Stimulated activated CD4-positive, alpha-beta T cell treated with anti-CD3 and anti-CD28 coated beads, TNF-alpha, amount 100 ng/mL, for 1 hour (primary cell): ENCODE measurements at places on chromosomes 16 and 17.

GRCh38 chr16:24993722-24994686 lies 21.2 kb downstream of the ARHGAP17 start:
- DNase-seq: no peak

DNA sequence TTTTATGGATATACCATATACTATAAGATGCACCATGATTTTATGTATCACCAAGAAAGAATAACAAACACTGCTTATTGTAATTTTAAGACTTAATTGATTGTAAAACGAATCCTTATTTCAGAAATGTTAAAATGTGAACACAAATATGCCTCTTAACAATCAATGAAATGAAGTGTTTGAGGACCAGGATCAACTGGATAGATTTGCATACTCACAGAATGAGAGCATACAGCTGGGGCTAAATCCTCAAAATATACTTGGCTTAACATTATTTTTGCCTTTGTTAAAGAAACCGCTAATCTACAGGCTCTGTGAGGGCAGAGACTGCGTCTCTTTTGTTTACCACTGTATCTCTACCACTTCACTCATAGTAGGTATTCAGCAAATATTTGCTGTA lies 93.6 kb downstream of the SPACA3 start:
- DNase-seq: no peak

GRCh38 chr17:41522301-41523224 lies 3.9 kb upstream of the KRT15 start:
- no peak for DNase-seq

DNA sequence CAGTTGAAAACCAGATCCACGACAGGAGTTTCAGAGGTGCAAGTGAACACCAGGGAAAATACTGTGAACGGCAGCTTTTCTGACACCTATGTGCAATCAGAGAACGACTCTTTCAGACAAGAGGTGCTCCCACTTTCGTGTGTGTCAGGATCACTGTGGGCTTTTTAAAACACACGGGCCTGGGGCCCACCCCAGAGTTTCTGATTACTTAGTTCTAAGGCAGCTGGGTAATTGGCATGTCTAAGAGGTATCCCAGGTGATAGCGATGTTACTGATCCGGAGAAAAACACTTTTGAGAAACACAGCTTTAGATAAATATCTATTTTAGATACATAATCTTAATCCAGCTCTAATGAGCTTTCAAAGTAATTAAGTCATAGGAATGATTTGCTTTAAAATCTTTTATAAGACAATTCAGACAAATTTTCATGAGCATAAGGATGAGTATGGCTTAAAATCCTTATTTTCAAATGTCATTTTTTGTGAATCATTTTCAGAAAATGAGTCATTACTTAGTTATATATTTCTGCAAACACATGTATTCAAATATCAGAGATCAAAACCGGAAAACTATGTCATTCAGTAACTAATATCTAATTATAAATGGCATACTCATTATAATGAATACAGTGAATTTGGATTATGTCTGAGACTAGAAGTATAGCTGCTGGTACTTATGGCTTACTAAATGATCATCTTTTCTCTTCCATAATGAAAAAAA lies 217.9 kb upstream of the PSMD7 start:
- no peak for DNase-seq

GRCh38 chr17:29094101-29094708 lies 51.3 kb downstream of the PIPOX start:
- DNase-seq: no peak

DNA sequence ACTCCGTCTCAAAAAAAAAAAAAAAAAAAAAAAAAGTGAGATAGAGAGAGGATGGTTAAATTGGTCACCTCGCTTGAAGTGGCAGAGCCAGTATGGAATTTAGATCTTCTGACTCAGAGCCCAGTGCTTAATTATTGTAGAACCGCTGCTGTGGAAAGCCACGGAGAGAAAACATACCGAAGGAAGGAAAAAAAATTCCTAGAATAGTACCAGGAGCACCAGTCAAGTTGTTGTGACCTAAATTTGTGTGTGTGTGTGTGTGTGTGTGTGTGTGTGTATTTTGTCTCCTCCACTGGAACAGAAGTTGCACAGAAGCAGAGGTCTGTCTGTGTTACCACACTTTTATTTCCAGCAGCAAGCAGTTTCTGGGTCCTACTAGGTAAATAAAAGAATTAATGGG lies 10.6 kb upstream of the NUP85 start:
- no peak for DNase-seq

- DNase-seq: peak; percentile 58
Measured at GRCh38 chr17:64661976-64662773, at the start of gene SMURF2. TSS of gene SMURF2 (minus strand) at chr17:64662307. CDS start at chr17:64661880, 427 bp downstream.

DNA sequence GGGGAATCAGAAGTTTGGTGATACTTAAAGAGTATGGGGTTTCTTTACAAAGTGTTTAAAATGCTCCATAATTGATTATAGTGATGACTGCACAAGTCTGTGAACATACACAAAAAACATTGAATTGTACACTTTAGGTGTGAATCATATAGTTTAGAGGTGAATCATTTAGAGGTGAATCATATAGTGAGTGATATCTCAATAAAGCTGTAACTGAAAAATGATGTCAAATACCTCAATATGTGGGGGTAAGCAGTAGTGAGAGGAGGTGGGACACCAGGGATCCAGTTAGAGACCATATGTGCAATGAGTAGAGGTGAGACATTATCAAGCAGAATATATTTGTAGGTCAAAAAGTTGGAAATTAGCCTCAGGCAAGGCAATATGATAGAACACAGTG lies 264.5 kb downstream of the PMP22 start:
- no peak for DNase-seq

GRCh38 chr17:28967221-28968135 lies 16.2 kb upstream of the PHF12 start:
- DNase-seq: no peak

GRCh38 chr17:78828470-78829185 lies 12.0 kb downstream of the USP36 start:
- DNase-seq: no peak

- DNase-seq: no peak
Measured at GRCh38 chr17:66467766-66468165, 165.4 kb downstream of the PRKCA start.

DNA sequence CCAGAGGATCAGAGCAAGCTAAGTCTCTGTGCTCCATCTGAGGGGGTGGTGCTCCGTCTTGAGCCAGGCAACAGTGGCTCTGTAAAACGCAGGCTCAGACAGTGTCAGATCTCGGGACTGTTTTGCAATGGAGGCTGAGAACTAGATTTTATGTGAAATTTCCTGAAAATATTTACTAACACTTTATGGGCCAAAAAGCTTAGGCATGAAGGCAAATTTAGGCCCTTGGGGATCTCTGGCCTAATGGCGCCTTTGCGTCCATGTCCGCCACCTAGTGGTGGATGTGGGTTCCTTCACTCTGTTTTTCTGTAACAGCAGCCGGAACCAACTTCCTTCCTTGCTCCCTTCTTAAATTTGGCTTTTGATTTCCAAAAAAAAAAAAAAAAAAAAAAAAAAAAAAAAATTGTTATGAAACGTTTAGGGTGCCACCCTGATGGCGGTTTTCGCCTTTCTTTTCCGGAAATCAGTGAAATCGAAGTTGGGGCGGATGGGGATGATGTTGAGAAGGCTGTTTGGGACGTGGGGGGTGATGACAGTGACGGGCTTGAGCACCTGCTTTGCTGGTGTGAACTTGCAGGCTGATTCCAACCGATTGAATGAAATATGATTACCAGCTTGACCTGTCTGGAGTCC lies 14.0 kb upstream of the ELAC2 start:
- DNase-seq: no peak

- no peak for DNase-seq
Measured at GRCh38 chr17:65511316-65511715, 50.1 kb downstream of the AXIN2 start.

- no peak for DNase-seq
Measured at GRCh38 chr16:12901204-12901596, 198 bp upstream of the SHISA9 start.

DNA sequence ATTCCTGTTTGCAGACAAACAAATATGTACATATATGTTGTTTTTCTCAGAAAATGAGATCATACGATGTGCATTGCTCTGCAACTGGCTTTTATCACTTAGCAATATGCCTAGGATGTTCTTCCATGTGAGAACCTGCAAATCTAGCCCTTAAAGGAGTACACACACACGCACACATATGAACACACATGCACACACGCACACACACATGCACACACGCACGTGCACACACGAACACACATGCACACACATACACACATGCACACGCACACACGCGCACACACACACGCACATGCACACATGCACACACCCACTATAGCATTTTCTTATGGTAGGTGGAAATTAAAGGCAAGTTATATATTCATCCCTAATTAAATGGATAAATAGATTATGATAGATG lies 8.1 kb upstream of the OR2C1 start:
- no peak for DNase-seq

- DNase-seq: no peak
Measured at GRCh38 chr17:60749708-60750107, 72.1 kb downstream of the BCAS3 start.

DNA sequence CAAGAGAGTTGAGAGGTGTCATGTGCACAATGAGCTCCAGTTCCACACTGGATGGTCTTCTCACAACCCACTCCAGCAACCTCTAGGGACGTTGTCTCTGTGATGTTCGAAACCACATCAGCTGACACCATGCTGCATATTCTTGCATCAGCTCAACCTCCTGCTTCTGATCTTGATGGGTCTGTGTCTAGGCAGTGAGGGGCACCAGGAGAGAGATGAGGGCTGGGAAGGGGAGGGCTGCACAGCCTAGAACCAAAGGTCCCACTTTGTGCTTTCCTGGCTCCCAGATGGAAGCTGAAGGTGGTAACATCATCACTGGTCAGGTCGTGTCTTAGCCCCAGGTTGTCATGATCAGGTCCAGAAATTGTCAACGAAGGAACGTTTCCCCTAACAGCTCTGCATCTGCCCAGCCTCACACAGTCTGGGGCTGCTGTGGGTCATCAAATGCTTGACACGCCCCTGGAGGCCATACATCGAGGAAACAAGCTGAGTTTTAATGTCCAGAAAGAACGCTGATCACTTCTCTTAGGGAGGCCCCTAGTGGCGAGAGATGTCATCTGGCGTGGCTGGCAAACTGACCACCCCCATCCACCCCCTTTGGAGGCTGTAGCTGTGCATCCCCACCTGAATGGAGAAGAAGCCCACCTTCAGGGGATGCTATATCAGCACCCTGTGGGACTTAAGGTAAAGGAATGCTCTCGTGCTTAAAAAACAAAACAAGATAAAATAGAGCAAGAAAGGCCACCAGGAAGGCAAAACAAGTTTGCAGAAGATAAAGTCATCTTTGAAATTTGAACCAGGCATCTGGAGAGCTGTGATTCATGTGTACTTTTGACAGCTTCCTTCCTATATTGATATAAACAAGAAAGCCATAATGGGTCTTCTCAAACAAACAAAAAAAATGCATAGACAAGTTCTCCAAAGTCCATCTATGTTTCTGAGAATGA lies 58.3 kb downstream of the WIPI1 start:
- DNase-seq: no peak

DNA sequence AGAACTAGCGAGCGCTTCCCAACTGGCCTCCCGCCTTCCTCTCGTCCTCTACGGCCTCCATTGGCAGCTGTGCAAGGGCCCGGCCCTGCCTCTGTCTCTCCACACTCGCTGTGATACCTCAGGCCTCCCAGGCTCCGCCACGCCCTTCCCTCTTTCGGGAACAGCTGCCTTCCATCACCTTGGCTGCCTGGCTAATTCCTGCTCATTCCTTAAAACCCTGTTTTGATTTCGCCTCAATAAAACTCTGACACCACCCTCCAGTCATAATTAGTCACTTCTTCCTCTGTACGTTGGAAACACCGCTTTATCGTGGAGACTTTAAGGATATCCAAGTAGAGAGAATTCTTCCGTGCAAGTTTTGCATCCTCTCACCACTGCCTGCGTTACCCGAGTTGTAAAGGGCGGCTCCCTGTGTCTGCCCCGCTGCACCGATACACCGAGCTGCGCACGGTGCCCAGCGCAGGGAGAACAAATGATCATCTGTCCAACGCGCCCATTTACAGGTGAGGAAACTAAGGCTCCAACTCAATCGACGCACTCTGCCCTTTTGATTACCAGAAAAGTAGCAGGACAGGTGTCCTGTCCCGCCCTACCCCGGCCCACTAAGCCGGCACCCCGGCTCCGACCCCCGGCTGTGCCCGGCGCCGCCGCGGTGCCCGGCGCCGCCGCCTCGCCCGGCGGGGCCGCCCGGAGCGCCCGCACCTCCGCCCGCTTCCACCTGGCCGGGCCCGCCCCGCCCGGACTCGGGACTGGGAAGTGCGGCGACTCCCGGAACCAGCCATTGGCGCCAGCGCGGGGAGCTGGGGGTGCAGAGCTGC lies 139.7 kb downstream of the SEC14L1 start:
- DNase-seq: no peak
